Stimulated activated CD8-positive, alpha-beta memory T cell treated with anti-CD3 and anti-CD28 coated beads, Interleukin-4, amount 100 ng/mL, for 1 hour (primary cell): ENCODE measurements at places on chromosomes 16 and 17.

DNA sequence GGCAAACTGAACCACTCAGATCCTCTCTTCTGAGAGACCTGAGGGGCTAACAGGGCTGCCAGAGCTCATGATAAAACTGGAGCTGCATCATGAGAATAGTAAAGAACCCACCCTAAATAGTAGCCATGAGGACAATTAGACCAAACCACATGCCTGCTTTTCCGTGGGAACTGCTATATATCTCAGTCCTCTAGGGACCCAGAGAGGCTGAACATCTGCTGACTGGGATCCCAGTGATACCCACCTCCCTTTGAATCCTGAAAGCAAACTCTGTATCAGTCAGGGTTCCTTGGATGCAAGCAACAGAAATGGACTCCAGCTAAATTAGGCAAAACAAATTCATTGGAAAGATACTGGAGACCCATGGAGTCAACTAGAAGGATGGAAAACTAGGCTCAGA lies 6.5 kb downstream of the MT1X start:
- DNase-seq = no peak

- no peak for DNase-seq
These were observed 96.7 kb downstream of the TRIM37 start for GRCh38 chr17:59010026-59010425.

GRCh38 chr16:48542020-48542473 lies 67.9 kb downstream of the N4BP1 start:
- no peak for DNase-seq

DNA sequence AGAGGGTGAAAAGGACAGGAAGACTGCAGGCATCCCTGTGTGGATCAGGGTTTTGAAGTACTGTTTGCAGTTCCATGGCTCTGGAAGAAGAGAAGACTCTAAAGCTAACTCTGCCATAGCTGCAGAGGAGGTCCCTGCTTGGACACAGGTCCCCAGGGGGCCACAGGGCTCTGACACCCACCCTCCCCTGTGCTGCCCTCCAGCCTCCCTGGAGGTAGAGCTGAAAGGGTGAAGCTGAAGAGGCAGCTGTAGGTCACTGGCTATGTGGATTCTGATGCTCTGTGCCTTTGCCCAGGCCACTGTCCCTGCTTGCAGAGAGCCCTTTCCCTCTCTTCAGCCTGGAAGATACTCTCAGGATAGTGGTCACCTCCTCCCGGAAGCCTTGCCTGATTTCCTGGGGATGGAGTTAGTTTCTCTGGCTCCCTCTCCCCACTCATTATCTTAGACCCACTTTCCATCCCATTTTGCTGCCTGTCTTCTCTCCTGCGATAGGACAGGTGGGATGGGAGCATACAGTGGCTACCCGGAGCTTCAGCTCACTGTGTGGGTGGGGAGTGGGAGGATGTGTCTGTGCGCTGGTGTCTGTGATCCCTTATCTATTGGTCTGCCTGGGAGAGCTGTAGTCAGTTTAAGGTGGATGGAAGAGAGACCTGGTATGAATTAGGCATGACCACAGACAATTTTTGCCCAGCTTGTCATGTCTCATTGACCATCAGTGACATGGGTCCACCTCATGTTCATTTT lies 89.8 kb upstream of the TMEM97 start:
- DNase-seq = no peak

- no peak for DNase-seq
These were observed 47.3 kb downstream of the TOM1L2 start for GRCh38 chr17:17924857-17925250.

DNA sequence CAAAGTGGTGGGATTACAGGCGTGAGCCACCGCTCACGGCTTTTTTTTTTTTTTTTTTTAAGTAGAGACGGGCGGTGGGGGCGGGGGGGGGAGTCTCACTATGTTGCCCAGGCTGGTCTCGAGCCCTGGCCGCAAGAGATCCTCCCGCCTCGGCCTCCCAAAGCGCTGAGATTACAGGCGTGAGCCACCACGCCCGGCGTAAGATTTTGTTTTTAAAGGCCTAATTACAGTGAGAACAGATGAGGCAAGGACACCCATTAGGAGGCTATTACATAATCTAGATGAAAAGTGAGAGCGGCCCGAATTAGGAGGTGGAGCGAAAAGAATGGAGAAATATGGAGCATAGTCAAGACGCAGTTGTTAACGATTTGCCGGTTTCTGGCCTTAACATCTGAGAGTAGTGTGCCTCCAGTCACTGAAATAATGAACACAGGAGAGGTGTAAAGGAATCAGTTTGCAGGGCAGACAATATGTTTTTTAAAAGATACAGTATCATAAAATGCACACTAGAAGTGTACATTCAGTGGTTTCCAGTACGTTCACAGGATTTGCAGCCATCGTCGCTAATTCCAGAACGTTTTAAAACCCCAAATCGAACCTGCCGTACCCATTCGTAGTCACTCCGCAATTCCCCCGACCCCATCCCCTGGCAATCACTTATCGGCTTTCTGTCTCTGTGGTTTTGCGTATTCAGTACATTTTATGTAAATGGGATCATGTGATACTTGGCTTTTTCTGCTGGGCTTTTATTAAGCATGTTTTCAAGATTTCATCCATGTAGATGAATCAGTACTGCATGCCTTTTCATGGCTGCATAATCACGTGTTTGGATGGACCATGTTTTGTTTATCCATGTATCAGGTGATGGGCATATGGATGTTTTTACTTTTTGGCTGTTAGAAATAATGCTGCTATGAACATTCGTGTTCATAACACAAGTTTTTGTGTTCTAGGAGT lies 1.4 kb upstream of the SLX4 start:
- DNase-seq = no peak

DNA sequence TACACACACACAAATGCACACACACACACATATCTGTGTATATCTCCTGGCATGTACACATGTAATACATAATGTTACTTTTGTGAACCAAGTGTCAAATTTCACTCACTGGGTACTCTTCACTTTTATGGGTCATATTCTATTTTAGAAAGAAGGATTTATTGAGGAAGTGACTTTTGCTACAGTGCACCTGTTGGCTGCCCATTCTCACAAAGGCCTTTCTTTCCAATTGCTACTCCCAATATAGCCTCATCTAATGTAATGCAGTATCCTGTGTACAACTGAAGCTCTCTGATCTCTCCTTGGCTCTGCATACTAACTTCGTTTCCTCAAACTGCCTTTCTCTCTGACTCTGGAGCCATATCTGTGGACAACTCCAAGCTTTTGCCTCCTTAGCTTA lies 107.5 kb downstream of the ABCA8 start:
- DNase-seq = no peak

GRCh38 chr17:57370619-57371018 lies 114.3 kb downstream of the MSI2 start:
- no peak for DNase-seq

DNA sequence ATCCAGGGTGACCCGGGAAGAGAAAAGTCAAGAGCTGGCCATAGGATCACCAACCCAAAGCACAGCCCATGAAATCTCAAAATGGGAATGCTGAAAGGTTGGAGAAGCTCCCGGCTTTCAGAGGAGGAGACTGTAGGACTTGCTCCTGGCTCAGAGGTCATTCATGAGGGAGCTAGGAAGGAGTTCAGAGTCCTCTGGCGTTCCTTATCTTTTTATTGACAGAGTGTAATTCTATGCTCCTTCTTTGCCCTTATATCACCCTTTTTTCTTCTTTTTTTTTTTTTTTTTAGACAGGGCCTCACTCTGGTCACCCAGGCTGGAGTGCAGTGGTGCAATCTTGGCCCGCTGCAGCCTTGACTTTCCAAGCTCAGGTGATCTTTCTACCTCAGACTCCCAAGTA lies 27.3 kb upstream of the CNOT1 start:
- no peak for DNase-seq

GRCh38 chr17:19719355-19720209 lies 3.2 kb upstream of the SLC47A2 start:
- no peak for DNase-seq

DNA sequence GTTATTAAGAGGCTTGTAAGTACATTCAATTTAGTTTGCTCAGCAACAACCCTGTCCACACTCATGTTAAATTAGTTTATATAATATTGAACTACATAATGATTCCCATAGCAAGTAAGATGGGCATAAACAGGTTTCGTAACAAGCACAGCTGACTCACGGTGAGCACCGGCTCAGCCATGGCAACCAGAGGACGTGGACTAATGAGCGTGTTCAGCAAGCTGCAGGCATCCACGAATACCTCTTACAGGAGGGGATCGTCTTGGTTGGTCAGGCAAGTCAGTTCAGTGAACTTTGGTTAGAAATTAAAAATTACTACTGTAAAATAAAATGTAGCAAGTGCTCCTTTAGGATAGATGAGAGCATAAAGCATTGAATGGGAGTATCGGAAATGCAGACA lies 58.4 kb downstream of the ELAC2 start:
- no peak for DNase-seq

DNA sequence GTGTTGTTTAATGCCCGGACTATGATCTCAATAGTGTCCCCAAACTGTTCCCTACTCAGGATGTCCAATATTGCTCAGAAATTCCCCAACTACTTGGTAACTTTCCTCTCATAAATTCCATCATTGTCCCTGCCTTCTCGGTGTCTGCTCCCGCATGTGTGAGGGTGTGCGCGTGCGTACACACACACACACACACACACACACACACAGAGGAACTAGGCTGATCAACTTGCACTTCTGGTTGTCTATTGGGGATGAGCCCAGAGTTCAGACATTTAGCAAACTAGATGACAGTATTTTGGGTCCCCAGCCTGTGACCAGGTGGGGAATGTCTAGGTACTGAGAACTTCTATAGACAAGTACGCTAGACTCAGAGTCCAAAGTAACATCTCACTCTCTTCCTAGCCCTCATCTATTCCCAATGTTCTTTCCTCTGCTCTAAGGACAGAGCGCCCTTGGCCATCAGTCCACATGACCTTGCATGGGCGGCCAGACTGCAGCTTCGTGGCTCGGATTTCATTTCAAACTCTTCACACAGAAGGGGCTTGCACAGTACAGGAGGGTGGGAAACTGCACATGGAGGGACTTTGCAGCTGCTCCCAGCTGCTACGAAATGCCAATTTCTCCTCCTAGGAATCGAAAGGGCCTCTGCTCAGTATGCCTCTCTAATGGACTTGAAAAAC lies 5.3 kb downstream of the HS3ST3A1 start:
- no peak for DNase-seq

DNA sequence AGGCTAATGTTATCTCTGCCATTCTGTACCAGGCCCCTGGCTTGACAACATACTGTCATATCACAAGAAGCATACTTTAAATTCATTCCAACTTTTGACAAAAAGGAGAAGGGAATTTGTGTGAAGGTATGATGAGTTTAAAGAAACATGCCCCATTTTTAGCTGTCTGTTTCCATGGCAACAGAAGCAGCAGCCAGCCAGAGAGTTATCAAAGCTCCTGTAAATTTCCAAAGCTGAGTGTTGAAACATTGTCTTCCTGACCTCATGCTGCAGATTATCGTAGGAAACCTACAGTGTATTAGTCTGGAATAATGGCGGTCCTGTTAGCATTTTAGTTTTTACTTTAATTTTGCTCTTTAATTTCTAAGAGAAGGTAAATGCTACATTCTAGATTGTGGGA lies 124.9 kb downstream of the MRTFB start:
- DNase-seq = no peak

DNA sequence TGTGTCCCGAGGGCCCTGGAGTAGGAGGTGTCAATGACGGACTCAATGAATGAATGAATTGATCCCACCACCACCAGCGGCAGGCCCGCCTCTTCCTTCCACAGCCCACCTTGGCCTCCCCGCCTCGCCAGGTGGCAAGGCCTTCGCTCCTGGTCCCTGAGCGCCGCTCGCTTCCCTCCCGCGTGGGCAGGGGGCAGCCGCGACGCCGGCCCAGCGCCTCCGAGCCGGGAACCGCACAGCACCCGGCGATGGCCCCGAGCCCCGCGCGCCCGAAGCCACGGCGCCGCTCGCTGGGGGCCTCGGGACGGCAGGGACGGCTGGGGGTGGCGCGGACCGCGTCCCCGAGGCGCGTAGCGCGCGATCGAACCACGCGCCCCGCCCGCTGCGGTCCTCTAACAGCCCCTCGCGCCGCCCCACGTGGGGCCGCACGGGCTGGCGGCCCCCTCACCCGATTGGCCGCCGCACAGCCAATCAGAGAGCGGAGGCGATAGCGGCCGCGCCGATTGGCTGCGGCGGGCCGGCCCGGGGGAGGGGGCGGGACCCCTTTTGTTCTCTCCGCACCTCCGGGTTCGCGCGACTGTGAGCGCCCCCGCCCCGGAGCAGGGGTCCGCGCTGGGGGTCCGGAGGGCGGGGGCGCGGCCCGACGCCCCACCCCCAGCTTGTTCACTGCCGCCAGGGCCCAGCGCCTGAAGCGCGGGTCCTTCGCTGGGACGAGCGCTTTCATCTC lies 31.4 kb downstream of the ACTG1 start:
- DNase-seq = no peak

GRCh38 chr16:49419006-49419405 lies 45.4 kb downstream of the C16orf78 start:
- no peak for DNase-seq

DNA sequence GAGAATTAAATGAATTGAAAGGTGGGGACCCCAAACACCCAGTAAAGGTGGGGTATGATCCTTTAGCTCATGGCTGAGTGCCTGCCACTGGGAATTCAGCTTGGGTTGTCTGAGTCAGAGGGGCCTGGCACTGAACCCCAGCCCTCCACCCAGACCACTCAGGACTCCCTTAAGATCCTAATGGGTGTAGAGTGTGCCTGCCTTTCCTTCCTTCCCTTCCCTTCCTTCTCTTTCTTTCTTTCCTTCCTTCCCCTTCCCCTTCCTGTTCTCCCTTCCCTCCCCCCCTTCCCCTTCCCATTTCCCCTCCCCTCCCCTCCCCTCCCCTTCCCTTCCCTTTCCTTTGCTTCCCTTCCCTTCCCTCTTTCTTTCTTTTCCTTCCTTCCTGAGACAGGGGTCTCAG lies 29.9 kb upstream of the GNA13 start:
- no peak for DNase-seq

DNA sequence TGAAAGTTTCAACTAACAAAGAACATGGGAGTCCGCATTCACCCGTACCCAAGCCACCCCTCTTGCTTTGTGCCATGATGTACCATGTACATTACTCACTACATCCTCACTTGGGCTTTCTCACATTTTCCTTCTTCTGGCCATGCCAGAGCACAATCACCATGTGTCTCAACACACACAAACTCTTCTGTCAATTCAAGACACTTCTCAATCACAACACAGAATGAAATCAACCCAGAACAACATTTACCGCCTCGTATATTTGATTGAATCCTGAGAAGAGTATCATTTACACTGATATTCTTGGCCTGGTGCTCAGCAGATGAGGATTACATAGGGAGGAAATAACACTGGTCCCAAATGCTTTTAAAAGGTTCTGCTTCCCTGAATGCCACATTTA lies 4.5 kb downstream of the ADAMTS18 start:
- DNase-seq = no peak

DNA sequence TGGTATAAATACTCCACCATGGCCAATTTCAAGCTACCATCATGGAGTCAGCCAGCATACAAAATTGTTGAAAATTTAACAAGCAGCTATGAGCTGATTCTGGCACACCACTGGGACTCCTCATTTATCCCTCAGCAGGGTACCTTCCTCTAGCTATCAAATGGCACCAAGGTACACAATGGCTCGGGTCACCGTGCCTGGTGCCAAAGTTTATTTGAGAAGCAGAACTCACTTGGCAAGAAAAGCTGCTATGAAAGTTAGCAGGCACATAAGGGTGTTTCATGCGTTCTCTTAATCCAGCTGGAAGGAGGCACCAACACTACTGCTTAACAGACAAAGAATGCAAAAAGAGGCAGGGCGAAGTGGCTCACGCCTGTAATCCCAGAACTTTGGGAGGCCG lies 51.6 kb downstream of the IKZF3 start:
- DNase-seq = no peak

GRCh38 chr17:81566461-81567126 lies 14.4 kb upstream of the FAAP100 start:
- no peak for DNase-seq

GRCh38 chr17:59506894-59507726 lies 58.3 kb upstream of the DHX40 start:
- no peak for DNase-seq
